ENCODE measurements at places on chromosomes 1 and 21.

DNA sequence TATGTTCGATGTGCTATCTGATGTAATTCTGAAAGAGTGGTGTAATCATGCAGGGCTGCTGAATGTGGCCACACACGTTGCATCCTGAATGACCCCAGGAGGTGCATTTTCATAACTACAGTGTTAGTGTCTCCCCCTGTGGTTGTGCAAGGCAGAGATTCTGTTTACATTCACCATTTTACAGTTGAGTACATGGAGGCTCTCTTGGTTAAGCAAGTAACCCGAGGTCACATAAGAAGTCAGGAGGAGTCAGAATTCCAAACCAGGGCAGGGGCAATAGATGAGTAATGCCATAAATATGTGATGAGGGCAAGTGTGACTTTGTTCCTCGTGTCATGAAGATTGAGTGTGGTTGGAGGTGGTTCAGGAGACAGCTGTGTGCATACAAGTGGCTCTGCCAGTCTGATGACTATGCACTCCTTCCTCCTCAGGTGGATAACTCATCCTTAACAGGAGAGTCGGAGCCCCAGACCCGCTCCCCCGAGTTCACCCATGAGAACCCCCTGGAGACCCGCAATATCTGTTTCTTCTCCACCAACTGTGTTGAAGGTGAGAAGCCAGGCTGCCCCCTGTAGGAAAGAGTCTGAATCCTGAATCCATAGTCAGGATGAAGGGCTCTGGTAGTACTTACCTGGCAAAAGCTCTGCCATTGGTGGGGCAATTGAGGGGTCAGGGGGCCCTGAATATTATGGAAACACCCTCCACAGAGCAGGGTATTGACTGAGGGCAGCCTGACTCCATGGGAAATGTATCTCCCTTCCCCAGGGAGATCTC lies 9.3 kb downstream of the ATP1A2 start:
- no peak for DNase-seq

- no peak for DNase-seq
These were observed 78.0 kb upstream of the TNFSF18 start for GRCh38 chr1:173128742-173129141.

- no peak for DNase-seq
These were observed 88.3 kb downstream of the AK5 start for GRCh38 chr1:77370161-77370560.

DNA sequence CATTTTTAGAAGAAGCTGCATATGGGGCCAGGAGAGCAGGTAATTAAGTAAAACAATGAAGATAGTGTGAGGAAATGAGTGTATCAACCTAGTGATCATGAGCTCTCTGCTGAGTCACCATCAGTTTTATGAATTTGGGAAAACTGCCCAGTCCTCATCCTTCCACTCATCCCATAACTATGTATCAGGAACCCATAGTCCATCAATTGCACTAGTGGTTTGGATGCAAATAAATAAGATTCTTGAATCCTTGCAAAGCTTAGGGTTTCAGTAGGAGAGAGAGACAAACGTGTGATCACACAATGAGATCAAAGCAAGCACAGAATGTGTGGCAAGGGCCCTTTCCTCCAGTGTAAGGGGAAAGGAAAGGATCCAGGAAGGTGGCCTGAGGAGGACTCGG lies 145.6 kb downstream of the ZZZ3 start:
- DNase-seq: no peak

GRCh38 chr1:43035821-43036741 lies 77.4 kb upstream of the SLC2A1 start:
- DNase-seq: no peak

DNA sequence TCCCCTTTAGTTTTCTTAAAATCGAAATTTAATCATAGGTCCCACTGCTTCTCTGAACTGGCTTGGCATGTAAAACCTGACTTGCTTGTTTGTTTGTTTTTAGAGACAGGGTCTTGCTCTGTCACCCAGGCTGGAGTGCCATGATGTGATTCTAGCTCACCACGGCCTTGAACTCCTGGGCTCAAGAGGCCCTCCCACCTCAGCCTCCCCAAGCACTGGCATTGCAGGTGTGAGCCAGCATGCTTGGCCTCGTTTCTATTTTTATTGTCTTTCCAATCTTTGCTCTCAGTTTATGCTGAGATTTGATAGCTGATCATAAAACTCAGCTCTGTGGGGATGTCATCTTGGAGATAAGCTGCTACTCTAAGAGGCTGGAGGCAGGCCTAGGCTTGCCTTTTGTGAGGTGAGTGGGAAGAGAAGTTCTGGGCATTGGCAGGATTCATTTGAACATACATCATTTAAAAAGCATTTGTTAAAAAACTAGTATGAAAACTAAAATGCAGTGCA lies 51.5 kb upstream of the GCLM start:
- no peak for DNase-seq

DNA sequence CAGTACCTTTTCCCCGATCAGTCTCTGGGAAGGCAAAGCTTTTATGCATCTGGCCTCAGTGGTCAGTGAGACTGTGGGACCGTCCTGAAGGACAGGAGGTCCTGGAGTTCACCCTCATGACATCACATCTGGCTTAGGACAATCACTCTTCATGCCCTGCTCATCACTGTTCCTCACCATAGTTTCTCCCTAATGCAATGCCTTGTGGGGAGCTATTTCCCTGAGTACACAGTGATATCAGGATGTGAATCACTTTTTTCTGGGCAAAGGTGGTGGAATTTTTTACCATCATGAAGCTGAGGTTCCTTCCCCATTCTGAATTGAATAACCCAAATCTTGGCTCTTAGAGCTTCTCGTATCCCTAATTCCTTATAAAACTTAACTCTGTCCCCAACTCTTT lies 34.8 kb upstream of the CFAP126 start:
- DNase-seq: no peak

DNA sequence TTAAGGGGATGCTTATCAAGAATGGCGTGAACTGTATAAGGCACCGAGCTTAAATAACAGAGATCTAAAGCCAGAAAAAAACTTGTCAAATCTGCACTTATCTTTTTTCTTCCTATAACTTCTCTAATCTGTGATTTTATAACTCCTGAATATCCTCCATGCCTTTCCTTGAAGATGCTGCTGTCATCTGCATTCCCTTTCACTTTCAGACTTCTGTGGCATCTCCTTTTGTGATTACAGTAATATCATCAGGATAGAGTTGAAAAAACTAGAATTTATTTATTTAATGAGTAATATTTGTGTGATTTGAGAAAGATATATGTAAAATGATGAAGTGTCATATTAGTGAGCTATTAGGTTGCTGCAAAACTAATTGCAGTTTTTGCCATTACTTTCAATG lies 357.8 kb upstream of the PTBP2 start:
- no peak for DNase-seq

- DNase-seq: no peak
These were observed 187.7 kb upstream of the LMO4 start for GRCh38 chr1:87140831-87141540.

DNA sequence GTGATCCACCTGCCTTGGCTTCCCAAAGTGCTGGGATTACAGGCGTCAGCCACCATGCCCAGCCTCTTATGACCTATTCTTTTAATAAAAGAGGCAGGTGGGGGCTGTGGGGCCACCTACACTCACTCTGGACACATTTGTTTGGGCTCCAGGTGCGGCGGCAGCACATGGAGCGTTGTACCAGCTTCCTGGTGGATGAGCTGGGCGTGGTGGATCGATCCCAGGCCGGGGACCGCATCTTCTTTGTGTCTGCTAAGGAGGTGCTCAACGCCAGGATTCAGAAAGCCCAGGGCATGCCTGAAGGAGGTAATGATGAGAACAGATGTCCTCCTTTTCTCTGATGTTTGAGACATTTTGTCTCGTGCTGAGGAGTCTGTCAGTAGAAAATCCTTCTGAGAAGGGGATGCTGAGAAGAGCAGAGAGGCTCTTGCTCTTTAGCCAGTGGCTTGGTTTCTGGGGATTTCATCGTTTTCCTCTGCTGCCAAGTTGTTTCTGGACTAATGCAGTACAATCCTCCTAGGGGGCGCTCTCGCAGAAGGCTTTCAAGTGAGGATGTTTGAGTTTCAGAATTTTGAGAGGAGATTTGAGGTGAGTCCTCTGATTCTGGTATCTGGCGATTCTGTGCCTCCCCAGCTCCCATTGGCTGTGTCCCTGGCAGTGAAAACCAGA lies 17.9 kb upstream of the MIIP start:
- DNase-seq: no peak

DNA sequence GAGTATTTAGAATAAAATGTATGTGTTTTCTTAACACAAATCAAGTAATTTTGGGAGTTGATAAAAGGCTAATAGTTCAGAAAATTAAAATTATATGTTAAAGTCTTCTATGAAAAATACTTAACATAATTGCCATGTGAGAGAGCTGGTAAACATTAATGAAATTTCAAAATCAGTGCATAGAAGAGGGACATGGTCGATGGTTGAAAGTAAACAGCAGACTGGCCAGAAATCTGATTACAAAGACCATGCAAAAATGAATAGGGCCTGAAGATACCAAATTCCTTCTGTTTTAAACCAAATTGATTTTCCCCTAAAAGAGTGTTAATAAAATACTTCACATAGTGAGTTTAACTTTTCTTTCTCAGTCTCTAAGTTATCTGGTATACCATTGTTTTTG lies 128.3 kb downstream of the GABPA start:
- no peak for DNase-seq

DNA sequence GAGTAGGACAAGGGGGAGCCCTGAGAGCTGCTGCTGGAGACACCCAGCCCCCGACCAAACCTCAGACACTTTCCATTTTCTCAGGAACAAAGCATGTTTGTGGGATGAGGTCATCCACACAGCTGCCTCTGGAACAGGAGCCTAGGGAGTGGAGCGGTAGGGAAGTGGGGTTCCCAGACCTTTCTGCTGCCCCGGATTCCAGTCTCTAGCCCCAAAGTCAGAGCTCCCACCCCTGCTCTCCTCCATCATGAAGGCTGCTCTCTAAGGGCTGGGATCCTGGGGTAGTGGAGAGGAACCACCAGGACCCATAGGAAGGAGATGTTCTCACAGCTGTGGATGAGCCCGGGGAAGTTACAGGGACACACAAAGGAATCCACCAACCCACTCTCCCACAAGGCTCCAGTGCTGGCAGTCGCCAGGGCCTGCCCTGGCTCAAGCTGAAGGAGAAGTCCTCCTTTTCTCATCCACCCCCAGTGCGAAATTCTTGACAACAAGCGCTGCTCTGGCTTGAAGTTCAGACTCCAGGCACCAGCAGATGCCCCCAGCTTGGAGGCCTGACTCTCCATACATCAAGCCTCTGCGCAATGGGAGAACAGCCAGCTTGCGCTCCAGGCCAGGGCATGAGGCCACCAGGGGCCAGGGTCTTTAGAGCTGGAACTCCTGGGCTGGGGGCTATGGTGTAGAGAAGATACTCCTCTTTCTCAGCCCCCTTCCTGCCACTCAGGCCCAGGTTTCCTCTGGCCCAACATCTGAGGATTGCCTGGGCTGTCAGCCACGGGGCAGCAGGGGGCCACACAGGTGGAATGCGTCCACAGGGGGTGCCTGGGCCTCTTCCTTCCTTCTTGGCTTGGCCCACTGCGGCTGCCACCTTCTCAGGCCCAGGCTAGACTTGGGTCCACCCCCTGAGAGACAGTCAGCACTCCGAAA lies 4.5 kb downstream of the FHL3 start:
- DNase-seq: no peak

DNA sequence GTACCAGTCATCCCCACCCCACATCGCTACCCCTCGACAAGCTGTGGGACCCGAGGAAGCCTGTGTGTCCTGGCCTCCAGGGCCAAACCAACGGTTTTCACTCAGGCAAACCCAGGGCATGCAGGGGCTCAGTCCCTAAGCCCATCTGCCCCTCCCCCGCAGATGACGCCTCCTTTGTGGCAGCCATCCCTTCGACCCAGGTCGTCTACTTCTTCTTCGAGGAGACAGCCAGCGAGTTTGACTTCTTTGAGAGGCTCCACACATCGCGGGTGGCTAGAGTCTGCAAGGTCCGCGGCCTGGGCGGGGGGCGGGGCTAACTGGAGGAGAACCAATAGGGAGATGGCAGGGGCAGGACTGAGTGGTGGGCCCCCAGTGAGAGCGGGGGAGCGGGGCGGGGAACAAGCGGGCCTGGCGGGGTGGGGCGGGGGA lies 7.4 kb downstream of the SEMA4A start:
- peak; percentile 70 for DNase-seq

DNA sequence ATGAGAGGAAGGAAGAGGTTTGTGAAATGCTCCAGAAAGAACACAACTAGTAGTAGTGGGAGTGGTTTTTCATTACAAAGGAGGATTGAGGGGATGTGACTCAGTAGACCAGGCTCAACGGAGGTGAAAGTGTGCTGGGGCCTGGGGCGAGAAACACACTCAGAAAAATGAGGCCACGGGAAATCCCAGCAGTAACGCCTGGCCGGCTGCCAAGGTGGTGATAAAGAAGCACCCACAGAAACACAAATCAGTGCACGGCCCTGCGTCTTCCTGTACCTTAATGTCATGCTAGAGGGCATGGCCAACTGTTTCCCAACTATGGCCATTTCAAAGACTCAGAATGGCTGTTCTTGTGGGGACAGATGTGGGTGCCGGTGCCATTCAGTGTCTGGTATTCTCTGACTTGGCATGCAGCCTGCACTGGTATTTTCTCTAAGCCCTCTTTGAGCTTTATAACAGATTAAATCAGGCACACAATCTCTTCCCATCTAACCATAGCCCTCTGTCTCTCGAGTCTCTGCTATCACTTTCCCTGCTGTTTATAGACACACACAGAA lies 38.2 kb downstream of the URB2 start:
- peak; percentile 67 for DNase-seq

GRCh38 chr1:53981220-53981619 lies 35.1 kb downstream of the LRRC42 start:
- DNase-seq: no peak

- no peak for DNase-seq
These were observed 37.5 kb downstream of the IVNS1ABP start for GRCh38 chr1:185279571-185279970.

DNA sequence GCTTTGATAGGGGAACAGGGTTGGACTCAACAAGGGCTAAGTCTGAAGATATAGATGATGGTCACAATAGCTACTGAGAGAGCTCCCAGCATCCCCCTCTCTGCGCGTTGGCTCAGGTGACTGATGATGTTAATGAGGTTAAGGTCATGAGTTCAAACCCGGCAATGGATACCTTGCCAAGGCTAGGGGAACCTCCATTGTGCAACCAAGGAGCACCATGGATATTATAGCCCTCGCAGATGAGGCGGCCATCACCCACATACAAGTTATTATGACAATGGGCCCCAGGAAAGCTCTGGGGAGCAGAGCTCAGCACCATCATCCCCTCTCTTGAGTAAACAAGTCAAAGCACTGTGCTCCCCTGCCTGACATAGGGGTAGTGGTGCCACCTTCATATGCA lies 8.2 kb downstream of the KCNA2 start:
- no peak for DNase-seq

GRCh38 chr21:29022166-29022565 lies 2.3 kb upstream of the USP16 start:
- no peak for DNase-seq

DNA sequence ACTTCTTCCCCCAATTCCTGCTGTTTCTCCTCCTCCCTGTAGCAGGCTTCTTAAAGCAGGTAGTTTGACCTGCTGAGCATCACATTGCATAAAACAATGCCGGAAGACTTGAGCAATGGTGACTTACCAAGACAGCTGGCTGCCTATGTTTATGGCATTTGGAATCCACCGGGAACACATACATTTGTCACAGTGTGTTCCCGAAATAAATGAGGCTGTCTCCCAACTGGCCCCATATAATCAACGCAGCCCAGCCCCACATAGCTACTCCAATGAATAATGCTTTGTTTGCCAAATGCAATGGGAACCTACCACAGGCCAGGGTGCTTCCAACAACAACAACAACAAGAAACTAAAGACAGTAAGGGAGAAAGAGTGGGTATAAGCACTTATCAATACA lies 186.1 kb upstream of the MAP1LC3C start:
- DNase-seq: no peak
